ENCODE measurements at places on chromosomes 2 and 18.

DNA sequence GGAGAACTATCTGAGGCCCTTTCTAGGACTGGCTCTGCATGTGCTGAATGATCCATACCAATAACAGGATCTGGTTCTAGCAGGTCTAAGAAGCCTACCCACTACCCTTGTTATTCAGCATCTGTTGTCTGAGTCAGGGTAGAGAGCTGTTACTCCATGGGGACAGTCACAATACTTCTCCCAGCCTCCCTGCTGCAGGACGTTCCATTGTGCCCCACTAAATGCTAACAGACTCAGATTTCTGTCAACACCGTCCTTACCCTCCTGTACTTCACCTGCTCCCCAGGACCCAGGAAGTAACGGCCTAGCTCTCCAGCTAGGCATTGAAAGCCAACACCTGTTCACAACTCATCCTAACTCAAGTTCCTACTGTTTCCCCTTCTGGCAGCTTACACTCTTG is 719.7 kb upstream of the ID2 start:
- DNase-seq, result no peak

DNA sequence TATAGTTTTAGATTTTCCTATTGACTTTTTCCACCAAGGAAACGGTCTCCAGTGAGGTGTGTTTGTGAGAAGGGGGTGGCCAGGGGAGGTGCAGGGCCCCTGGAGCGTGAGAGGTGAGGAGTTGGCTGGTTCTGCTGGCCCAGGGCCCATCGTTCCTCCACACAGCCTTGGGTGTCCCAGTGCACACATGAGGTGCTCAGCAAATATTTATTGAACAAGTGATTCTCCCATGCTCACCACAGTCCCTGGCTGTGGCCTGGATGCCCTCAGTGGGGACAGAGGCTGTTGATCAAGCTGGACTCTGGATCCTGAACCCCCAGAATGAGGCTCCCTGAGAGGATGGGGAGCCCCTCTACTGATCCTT is 5.0 kb downstream of the HAAO start:
- no peak for DNase-seq

- no peak for DNase-seq
These were observed 31.1 kb upstream of the PPP3R1 start for GRCh38 chr2:68283419-68283812.

DNA sequence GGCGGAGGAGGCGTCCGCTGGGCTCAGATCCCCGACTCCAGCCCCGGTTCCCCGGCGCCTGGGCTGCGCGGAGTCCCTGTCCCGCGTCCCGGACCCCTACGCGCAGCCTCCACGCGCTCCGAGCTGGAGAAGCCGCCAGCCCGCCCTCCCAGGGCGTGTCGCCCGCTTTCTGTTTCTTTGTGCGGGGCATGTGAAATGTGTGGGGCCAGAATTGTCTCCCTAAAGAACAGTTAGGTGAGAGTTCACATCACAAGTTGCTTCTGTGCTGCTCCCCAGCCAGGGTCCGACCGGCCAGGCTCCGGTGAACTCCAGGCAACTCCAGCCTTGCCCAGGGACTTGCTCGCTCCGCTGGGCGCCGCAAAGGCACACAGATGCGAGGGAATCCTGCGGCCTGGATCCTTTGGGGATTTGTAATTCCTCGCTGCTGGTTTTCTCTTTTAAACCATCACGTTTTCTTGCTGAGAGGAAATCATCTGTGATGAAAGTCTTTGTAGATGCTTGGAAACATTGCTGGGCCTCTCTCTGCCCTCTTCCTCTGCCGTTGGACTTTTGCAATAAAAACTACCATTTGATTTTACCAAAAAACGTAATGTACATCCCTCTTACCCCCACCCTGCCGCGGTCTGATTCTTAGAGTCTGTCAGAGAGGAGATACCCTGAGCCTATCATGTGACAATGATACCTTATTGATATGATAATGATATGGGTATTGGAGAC is 631 bp downstream of the GYPC start:
- DNase-seq, result no peak

DNA sequence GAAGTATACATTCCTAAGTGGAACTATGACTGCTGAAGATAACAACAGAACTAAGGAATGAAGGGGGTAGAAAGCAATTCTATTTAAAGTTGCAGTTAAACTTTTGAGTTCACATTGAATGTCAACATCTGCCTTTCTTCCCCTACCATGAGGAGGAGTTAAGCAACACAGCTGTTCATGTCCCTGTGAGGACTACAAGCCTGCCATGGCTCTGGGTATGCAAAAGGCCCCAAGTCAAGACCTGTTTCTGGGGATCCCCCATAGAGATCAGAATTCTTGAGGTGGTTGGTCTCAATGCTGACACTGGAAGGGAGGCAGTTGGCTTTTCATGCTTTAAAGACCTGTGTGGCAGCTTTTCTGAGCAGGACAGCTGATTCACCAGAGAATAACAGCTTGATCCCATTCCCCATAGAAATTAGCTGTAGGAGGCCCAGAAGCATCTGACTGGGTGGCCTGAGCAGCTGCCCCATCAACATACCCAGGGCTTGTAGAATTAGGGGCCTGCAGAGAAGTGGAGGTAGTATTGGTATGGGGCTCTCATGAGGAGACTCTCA is 131.0 kb downstream of the SETBP1 start:
- DNase-seq, result no peak

DNA sequence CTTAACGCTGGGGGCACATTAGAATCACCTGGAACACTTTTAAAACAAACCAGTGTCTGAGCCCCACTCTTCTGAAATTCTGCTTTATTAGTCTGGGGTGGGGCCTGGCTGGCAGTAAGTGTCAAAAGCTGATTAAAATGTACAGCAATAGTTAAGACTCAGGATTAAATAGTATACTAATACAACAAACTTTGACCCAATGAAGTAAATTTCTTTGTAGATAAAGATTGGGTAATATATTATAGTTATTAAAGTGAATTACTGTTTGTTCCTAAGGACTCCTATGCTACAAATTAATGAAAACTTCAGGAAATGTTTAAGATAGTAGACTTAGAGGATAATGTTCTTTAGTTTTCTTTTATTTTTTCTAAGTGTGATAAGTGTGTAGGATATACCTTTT is 160.9 kb downstream of the FAM124B start:
- no peak for DNase-seq

DNA sequence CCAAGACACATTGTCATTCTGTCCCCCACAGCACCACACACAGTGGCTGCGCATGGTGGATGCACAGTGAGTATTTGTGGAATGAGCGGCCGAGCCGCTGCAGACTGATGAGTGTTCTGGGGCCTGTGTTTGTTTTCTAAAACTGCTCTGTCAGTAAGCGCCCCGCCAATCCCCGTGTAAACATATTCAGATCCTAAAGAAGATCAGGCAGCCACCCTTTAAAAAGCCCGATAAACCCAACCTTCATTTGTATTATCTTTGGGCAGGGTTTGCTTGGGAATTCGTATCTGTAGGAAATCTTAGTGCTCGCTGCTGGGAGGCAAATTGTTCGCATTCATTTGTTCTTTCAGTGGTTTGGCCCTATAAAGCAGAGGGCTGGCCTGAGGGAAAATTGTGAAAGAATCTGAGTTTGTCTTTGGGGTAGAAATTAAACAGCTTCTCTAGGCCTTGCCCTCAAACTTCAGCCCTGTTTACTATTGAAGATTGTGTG is 68.6 kb downstream of the TGOLN2 start:
- DNase-seq, result peak; percentile 40

- no peak for DNase-seq
These were observed 136.1 kb upstream of the CCDC150 start for GRCh38 chr2:196503398-196503797.

DNA sequence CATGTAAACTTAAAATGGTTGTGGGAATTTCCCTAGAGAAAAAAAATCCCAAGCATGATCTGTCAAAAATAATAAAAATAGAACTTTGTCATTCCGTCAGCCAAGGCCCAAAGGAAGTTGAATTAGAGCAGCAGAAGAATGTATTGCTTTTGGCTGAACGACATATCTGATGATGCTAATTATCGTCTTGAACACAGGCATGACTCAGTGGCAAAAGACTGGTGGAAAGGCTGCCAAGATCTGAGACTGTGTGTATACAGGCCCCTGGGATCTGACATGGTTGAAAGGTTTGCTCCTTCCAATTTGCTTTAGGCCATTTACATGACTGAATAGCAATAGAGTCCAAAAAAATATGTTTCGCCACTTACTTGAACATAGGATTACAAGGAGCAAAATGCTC is 1057.1 kb upstream of the CRIM1 start:
- no peak for DNase-seq

- no peak for DNase-seq
These were observed 115.2 kb downstream of the MYO5B start for GRCh38 chr18:50079571-50080295.

DNA sequence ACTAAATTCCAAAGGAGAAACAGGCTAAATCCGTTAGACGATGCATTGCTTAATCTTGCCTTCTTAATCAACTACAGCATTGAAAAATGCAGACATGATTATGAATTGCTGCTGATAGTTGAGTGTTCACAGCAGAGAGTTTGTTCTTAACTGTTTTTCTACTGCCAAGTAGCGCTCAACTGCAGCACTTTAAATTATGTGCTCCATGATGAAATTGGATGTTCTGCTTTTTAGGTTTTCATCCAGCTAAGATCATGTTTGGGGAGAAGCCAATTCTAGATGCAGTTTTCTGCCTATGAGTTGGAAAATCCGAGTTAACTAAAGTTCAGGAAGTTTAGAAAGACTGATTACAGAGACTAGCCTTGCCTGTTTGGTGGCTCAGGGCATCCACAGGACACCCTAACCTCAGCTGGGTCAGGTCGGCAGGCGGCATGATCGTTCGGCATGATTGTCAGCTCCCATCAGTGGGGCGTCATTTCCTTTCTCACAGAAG is 119.4 kb upstream of the PIEZO2 start:
- no peak for DNase-seq

DNA sequence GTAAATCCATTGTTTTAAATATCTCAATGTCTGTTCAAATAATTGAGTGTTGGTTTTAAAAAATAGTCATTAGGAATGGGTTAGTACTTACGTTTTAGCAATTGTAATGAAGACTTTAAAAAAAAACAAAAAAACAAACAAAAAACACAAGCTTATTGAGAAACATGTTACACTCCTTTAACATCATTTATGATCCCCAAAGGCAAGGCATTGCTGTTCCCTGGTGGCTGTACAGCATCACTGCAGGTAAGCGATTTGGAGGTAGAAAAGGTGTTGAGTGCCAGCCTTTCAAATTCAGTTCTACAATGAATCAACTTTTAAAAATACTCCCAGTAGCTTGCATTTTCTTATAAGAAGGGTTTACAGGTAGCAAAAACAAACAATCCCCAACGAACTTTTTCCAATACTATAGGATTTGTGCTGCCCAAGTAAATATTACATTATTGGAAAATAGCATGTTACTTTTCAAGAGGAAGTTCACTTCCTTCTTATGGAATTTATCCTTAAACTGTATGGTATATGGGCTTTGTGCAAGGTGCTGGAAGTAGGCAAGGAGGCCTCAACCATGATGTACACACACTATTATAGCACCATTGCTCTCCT is 27.5 kb downstream of the CNRIP1 start:
- DNase-seq, result no peak

GRCh38 chr2:6877402-6878304 is at the start of gene RSAD2:
TSS of gene RSAD2 (plus strand) at chr2:6877777. CDS start at chr2:6877801, 24 bp downstream.
- DNase-seq, result no peak

- no peak for DNase-seq
These were observed 34.9 kb downstream of the GPD2 start for GRCh38 chr2:156470975-156471583.

DNA sequence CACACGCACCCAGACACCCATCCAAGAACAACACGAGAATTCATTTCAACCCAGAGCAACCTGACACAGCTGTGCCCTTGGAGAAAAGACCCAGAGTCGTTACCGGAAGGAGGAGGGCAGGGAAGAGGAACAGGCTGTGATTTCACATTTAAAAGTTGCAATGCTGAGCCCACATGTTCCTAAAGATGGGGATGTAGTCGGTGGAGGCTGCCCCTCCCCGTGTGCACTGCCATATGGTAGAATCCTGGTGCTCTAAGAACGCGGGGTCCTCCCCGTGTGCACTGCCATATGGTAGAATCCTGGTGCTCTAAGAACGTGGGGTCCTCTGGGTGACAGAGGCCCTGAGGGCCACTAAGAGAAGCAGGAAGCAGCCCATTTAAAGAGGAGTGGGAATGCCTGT is 10.9 kb downstream of the MTERF4 start:
- DNase-seq, result no peak

DNA sequence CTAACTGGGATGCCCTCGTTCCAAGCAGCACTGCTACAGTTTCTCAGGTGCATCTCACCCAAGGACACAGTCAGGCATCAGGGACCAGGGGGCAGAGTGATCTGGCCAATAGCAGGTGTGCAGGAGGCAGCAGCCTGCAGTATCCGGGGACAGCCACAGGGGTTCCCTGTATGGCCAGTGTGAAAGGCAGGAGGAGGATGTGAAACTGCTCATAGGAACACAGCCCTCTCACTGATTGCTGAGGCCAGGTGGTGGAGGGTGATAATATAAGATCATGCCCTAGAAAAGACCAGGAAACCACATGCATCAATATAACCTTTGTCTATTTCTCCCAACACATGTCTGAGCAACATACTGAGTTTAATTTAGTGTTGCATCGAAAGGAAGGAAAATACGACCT is 112.7 kb upstream of the TACR1 start:
- DNase-seq, result no peak
